ENCODE measurements at places on chromosomes 2 and 18.

DNA sequence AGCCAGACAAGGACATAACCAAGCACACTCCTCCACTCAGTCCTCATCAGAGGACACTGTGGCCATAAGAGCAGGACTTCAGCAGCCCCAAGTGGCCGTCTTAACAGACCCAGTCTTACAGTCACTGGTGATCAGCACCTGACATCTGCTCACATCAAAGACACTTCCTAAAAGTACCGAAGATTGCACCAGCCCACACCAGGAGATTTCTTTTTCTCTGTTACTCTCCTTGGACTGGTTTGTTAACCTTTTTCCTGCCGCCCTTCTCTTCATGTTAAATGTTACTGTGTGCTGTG lies 44.1 kb downstream of the MRPS5 start:
- peak; percentile 39 for DNase-seq

DNA sequence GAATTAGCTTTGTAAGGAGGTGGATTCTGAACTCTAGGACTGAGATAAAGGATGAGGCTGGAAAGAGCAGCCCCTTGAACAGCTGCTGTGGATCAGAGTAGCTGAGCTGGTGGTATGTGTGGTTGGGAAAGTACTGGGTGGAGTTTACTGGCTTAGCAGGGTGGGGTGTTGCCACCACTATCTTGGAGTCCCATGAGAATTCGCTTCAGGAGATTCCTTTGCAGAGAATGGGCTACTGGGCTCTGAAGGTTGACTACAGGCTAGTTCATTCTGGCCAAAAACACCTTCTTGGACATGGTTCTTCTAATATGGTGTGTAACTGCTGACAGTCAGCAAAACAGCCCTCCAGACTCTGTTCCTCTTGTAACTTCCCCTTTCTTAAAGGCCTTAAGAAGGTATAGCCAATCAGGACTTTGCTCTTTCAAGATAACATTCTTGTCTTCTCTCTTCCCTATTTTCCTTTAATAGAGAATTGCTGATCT lies 52.7 kb downstream of the TET3 start:
- no peak for DNase-seq

DNA sequence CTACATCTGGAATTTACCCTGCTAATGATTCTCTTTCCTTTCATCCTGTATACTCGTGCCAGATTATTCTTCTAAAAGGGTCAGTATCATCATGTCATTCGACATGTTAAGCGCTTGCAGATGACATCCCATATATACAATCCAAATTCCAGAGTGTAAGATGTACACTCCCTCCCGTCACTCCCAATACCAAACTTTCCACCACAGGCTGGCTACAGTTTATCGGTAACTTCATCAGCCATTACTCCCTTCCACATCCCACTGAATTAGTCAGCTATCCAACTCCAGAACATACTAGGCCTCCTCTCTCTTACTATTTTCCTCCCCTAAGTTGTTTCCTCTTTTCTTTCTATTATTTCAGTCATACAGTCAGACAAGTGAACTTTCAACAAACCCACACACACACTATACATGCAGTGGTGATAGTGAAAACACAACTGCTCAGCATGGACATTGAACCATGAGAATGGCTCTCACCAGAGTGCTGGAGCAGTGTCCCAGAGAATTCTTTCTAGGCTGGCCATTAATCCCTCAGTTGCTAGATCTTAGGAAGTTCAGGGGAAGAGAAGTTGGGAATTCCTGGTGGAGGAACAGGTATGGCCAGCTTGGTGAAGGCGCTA lies 10.6 kb upstream of the NMI start:
- no peak for DNase-seq

- no peak for DNase-seq
Observed at GRCh38 chr18:9066817-9067306, 35.6 kb upstream of the NDUFV2 start.

GRCh38 chr2:121294881-121295840 lies 10.2 kb upstream of the TFCP2L1 start:
- no peak for DNase-seq

DNA sequence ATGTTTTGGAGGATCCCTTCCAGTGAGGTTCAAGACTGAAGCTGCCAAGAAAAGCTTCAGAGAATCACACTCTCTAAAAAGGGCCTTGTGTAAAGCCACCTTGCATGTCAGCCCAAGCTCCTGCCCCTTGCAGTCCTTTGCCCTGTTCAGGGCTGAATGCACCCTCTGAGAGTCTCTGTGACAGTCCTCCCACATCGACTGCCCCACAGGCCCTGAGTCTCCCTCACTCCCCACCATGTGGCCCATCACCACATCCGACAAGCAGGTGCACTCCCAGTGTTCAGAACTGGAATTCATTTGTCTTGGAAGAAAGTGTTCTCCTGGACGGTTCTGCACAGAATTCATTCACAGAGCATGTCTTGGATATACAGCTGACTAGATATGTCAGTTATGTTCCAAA lies 31.0 kb downstream of the BCL11A start:
- DNase-seq: no peak

Data from hippocampal formation (tissue), 2 donors.